ENCODE measurements at places on chromosomes 2 and 18.
A peak's percentile ranks its signal among the peaks of the same experiment; 100 is the strongest.

- DNase-seq, result no peak
These were observed 82.3 kb upstream of the LDLRAD4 start for GRCh38 chr18:13136056-13136903.

GRCh38 chr2:21693081-21693480 is 569.3 kb downstream of the TDRD15 start:
- no peak for DNase-seq

GRCh38 chr2:12391116-12391515 is 325.6 kb upstream of the TRIB2 start:
- no peak for DNase-seq

GRCh38 chr18:741931-742512 is 29.6 kb upstream of the ENOSF1 start:
- peak; percentile 2 for DNase-seq

- no peak for DNase-seq
These were observed 54.7 kb upstream of the SLC1A4 start for GRCh38 chr2:64934530-64934929.

- no peak for DNase-seq
These were observed 2.6 kb downstream of the ANKRD44 start for GRCh38 chr2:197307933-197308521.

GRCh38 chr2:219748671-219749570 is 121.5 kb downstream of the SLC4A3 start:
- no peak for DNase-seq

- no peak for DNase-seq
These were observed 189.3 kb downstream of the ANAPC1 start for GRCh38 chr2:111694700-111695101.

DNA sequence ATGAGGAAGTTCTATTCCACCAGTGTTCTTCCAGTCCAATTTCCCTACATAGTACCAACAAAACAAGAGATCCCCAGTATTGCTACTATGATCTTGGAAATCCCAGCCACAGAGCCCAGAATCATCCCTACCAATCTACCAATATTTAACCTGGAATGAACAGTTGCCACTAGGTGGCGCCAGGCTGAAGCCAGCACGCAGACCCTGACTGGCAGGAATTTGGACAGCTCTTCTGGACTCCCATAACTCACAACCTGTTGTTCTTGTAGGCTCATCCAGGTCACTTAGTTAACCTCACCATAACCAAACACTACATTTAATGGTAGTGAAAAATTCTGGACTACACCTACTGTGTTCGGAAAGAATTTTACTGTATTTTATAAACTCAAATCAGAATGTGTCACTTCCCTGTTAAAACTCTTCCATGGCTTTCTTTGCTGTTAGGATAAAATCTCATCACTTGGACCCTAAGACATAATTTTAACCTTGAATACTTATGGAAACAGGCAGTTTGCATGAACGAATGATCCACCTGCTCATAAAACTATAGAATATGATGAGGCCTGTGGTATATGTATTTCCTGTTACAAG is 59.8 kb upstream of the SLC38A11 start:
- DNase-seq, result peak; percentile 56

DNA sequence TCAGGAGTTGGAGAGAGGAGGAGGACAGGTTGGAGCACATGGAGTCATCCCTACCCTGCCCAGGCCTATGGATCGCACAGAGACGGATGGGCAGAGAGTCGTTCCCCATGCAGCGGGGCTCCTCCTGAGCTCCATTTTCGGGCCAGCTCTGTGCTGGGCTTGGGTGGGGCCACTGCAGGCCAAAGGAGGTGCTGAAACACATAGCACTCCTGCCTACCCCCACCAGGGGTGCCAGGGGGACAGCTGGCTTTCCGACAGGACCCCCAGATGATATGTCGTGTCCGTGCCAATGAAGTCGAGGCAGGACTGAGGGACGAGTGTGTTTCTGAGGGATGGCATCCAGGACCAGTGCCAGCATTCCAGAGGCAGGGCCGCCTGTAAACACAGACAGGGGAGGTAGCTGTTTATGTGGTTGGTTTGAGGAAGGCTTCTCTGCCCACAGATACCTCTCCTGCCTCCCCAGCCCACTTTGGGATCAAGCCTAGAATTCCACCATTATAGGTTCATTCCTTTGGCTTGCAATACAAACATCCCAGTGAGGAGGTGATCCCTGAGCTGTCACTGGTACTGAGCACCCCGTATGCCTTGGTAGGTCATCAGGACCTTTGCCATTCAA is 116.6 kb downstream of the GLI2 start:
- DNase-seq, result no peak

- DNase-seq, result no peak
These were observed 130.1 kb downstream of the GBX2 start for GRCh38 chr2:236038096-236038495.

- DNase-seq, result no peak
These were observed 28.9 kb upstream of the LPIN2 start for GRCh38 chr18:3041843-3042242.

GRCh38 chr2:160606341-160606740 is 112.7 kb upstream of the RBMS1 start:
- no peak for DNase-seq

DNA sequence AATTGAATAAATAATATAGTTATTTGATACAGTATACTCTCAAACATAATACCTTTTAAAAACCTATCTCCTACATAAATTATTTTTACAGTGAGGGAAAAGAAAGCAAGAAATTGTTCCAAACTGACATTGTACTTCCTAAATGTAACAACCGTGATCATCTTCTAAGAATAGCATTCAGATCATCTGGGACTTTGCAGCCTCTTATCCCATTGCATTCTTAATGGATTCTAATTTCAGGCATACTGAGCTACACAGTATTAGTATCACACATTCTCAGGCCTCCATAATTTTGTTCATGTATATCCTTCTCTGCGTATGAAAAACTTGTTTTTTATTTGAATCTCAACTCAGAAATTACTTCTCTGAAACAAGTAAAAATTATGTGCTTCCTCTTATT is 1134.7 kb upstream of the CDH2 start:
- no peak for DNase-seq

DNA sequence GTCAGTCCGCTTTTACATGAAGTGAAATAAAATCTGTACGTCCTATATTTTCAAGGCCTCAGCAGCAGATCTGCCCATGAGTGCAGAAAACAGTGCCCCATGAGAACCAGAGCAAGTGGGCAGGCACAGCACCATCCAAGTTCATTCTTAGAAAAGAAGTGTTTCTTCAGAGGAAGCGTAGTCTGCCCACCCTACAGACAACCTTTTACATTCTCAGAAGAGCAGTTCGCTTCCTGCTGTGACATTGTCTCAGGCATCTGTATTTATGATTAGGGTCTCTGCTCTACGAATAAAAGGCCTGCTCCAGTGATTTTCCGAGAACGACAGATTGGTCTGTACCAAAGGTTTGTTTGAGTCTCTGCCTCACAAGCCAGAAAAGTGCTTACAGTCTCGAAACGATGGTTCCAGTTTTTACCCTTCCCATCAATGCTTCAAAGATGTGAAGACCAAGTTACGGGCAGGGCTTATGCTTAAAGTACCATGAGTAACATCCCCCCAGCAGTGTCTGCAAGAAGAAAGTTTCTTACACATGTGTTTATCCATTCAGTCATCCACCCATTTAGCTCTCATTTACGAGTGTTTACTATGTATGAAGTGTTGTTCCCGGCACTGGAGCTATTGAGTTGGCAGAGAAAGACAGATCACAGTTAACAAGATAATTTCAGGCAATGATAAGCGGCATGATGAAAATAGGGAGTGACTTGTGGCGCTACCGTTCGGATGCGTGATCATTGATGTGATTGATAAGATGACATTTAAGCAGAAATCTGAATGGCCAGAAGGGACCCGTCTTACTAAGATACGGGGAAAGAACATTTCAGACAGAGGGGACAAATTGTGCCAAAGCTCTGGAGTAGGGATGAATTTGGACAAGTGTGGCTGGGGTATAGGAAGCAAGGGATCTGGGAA is 31.4 kb upstream of the CTLA4 start:
- no peak for DNase-seq

GRCh38 chr2:55403256-55403998 is 16.2 kb downstream of the CCDC88A start:
- no peak for DNase-seq

DNA sequence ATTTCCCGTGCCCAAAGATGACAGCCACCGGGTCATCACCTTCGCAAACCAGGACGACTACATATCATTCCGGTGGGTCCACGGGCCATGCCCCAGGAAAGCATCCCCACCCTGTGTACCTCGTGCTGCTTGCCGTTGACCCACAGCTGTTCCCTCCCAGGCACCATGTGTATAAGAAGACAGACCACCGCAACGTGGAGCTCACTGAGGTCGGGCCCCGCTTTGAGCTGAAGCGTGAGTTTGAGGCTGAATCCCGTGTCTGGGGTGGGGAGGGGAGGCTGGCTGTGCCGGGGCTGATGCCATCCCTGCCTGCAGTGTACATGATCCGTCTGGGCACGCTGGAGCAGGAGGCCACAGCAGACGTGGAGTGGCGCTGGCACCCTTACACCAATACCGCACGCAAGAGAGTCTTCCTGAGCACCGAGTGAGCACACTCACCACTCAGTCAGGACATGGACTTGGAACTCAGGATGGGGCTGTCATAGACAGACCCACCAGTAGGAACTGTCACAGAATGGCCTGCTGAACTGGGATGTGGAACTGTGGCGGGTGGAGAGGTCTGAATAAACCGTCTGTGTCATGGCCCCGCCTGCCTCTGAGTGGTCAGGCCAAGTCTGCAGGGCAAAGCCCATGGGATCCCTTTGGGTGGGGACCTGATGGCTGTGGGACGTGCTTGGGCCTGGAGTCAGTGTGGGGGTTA is 3.5 kb downstream of the IMP4 start:
- no peak for DNase-seq

GRCh38 chr2:177649568-177650518 is 257.3 kb downstream of the AGPS start:
- DNase-seq, result no peak

- DNase-seq, result no peak
These were observed 464.1 kb downstream of the TSN start for GRCh38 chr2:122219504-122219903.

All from NT2/D1 (cell line).